ENCODE measurements at places on chromosomes 2 and 18.

DNA sequence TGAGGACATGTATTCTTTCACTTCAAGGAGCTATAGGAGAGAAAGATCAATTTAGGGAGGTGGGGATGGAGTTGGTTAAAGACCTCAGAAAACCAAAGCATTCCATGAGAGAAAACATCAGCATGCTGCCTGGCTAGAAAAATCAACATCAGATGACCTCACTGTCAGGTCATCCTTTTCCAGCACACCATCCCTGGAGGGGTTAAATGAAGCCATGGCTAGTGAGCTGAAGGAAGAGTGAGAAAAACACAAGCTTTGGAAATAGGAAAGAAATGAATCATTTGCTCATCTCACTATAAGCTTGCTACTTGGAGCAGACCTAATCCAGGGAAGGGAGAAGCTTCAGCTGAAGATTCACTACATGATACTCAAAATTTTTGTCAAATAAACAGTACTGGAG, 109.5 kb upstream of the ITGB6 start:
- no peak for DNase-seq

GRCh38 chr2:233684640-233685039, 2.9 kb downstream of the UGT1A7 start:
- no peak for DNase-seq

GRCh38 chr18:52903857-52904256, 563.9 kb downstream of the DCC start:
- no peak for DNase-seq

DNA sequence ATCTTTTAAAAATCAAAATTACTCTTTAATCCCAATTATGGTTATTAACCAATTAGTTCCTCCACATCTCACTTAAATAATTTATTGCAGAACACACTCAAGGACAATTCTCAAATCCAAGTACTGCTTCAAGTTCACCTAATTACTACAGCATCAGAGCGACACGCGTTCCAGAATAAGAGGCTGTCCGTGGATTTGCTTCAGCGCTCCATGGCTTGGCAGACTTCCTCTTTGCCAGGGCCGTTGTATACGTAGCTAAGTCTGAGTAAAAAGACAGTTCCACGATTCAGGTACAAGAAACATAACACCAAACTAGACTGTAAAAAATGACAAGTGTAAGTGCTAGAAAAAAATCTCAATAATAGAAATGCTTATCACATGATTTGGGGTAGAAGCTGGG, 153.2 kb upstream of the MYT1L start:
- no peak for DNase-seq

- no peak for DNase-seq
Measured at GRCh38 chr2:195146761-195147541, 510.1 kb upstream of the SLC39A10 start.

GRCh38 chr2:101751875-101752619, 54.5 kb downstream of the MAP4K4 start:
- no peak for DNase-seq

DNA sequence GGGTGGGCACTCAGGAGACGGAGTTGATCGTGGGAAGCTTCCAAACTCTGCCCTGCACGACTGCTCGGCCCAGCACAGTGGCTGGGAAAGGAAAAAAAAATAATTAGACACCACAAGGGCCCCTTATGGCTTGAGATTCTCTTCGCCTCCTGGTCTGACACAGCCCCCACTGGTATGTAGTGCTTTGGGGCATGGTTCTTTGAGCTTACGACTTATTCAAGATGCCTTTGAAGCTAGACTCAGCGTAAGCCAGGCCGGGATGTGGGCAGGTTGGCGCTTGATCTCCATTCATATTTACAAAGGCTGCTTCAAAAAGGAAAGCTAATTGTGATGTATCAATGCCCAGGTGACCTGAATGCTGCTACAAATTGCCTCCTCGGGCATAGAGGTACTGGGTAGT, 50.5 kb downstream of the CXCR4 start:
- no peak for DNase-seq

DNA sequence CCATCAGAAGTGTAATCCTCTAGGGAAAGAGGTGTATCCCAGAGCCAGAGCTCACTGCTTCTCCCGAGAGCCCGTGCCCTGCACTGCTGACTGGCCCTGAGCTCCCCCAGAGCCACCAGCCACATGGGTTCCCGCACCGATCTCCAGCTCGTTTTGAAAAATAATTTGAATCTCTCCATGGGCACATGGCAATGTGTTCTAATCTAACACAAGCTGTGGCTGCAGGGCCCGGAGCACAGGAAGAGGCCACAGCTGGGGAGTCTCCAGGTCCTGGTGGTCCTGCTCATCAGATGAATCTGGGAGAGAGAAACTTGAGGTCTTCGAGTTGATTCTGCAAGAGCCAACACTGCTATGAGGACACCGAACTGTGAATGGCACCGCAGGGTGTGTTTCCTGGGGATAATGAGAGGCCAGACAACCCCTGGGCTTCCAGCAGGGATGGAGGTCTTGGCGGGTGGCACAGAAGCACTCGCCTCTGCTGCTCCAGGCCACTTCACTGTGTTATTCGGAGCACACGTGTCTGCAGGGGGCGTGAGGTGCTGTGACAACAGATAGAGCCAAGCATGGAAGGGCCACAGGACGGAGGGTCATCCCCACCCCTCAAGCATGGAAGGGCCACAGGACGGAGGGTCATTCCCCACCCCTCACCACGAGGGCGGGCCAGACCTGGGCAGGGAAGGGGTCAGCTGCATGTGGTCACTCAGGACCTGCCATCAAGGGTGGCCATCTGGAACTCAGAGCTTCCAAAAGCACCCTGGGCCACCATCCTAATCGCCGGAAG, 196.8 kb downstream of the NDUFA10 start:
- DNase-seq = no peak

- DNase-seq = no peak
Measured at GRCh38 chr18:79583984-79584401, 95.6 kb upstream of the CTDP1 start.
